AG10803 (cell line): ENCODE measurements at places on chromosomes 3 and 15.

DNA sequence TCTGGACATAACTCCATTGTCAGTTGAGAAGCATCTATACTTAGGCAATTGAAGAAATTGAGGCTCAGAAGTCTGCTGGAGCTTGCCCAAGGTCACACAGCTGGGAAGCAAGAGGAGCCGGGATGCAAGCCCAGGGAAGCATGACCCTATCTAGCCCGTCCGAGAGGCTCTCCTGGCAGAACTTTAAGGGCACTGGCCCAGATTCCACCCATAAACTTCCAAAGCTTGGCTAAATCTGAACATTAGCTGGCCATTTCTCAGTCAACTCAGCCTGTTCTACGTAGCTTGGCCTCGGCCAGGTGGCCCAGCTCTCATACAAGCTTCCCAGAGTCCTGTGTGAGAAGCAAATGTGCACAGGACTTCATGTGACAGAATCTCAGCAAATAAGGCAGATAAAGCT, 75.8 kb downstream of the LRIG1 start:
- no peak for DNase-seq

GRCh38 chr3:111813979-111814378, 45.1 kb upstream of the PHLDB2 start:
- no peak for DNase-seq

DNA sequence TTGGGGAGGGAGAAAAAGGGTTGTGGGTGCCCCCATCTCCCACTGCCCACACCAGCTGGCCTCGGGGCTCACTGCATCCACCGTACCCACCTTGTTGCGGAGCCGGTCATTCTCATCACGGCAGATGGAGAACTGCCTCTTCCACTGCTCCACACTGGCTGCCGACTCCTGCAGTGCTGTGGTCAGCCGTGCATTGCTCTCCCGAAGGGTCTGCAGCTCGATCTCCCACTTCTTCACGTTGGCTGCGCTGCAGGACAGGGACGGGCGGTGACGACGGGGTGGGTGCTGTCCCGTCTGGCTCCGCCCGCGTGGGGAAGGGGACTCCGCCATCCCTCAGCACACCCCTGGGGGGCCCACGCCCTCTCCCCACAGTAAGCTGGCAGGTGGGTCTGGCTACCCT, 45.1 kb downstream of the WHAMM start:
- DNase-seq = no peak

- no peak for DNase-seq
These were observed 133.6 kb upstream of the MRPL3 start for GRCh38 chr3:131636266-131636775.

- no peak for DNase-seq
These were observed 13.9 kb downstream of the PLXND1 start for GRCh38 chr3:129592381-129593131.

DNA sequence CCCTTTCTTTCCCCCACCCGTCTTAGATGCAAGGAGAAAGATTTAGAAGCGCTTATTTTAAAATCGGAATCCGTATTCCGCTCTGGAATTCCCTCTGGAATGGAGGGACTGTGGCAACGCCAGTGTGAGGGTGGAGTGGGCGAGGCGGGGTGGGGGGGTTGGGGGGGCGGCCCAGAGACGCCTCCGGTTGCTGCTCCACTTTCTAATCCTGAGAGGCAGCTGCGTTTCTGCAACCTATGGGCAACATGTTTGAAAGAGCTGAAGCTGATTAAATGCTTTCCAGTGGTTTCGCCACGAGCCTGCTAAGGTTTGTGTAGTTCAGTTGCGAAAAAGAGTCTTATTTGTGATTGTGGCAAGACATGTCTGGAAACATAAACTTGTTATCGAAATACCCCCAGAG, at the start of gene CCK:
CCK (minus strand) TSS at position 101 of the 400 bp plus-strand sequence. CDS start 2,555 bp downstream, outside the sequence.
- DNase-seq = no peak

DNA sequence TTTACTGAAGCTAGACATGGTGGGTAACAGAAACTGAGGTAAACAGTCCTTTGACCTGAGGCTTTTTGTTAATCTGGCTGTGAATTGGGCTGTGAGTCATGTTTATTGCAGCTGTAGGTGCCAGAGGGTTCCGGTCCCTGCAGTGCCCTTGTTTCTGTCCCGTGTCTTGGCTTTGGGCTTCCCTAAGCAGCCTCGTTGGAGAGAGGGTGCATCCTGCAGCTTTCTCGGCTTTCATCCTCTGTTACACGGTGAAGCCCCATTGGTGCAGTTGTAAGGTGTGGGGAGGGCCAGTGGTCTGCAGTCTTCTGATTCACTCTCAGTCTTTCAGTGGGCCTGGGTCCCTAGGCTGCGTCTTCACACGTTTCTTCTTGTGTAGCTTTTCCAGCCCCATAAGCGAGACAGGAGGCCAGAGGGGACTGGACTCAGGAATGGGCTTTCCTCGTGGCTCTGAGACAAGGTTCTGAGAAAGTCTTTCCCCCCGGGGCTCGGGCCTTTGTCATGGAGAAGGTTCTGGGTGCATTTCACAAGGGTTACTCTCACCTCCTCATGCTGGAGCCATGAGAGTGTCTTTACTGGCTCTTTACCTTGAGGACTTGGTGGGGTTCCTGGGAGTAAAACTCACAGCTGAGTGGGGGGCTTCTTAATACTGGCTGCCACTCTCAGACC, 33.1 kb downstream of the ASB7 start:
- DNase-seq = no peak

DNA sequence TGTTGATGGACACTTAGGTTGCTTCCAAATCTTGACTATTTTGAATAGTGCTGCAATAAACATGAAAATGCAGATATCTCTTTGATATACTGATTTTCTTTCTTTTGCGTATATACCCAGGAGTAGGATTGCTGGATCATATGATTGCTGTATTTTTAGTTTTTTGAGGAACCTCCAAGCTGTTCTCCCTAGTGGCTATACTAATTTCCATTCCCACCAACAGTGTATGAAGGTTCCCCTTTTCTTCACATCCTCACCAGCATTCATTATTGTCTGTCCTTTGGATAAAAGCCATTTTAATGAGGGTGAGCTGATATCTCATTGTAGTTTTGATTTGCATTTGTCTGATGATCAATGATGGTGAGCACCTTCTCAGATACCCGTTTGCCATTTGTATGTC, 12.5 kb downstream of the PATL2 start:
- DNase-seq = no peak

GRCh38 chr15:47570044-47570443, 147.3 kb upstream of the SEMA6D start:
- no peak for DNase-seq

GRCh38 chr15:67906382-67906781, 66.5 kb upstream of the RNU6-1 start:
- no peak for DNase-seq

DNA sequence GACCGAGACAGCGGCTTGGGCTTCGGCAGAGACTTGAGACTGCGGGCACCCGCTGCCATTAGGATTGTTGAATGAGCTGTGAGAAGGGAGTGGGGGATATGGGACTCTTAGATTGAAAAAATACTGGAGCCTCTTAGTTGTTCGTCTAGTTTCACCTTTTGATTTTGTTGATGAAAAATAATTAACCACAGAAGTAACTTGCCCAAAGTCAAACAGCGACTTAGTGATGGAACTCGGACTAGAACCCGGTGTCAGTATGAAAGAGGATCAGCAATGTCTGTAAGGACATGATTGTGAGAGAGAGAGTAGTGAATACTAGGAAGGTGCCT, 510 bp upstream of the GOLGB1 start:
- no peak for DNase-seq

DNA sequence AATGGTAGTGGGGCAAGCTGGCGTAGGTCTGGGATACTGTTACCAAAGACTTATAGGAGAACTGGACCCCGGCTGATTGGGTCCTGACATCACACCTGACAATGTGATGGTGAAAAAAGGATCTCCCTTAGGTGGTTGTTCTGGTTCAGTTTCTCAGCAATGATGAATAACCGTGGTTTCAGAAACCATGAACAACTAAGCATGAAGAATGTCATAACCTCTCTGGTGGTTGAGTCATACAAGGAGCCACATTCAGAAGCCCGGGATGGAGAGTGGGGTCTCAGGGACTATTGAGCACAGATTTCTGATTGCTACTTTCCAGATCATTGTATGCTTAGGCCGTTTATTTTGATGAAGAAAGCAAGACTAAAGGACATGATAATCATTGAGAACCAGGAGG, 17.4 kb downstream of the GPR160 start:
- peak; percentile 21 for DNase-seq

DNA sequence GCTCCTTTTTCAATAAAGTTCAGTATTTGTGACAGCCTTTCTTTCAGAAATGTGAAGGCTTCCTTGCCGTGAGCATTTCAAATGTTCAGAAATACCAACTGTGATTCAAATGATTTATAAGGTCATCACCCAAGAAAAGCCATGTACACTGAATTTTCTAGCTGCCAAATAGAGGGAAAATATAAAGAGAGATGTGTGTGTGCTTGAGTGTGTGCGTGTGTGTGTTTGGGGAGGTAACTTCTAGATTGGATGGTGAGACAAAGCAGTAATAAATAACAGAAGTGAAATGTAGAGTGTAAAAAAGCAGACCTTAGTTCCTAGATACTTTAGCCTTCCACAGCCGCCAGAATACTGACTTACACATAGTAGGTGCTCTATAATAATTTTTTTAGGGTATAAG, 577.4 kb downstream of the TBL1XR1 start:
- no peak for DNase-seq

GRCh38 chr3:73094951-73095350, 33.5 kb downstream of the EBLN2 start:
- DNase-seq = no peak

DNA sequence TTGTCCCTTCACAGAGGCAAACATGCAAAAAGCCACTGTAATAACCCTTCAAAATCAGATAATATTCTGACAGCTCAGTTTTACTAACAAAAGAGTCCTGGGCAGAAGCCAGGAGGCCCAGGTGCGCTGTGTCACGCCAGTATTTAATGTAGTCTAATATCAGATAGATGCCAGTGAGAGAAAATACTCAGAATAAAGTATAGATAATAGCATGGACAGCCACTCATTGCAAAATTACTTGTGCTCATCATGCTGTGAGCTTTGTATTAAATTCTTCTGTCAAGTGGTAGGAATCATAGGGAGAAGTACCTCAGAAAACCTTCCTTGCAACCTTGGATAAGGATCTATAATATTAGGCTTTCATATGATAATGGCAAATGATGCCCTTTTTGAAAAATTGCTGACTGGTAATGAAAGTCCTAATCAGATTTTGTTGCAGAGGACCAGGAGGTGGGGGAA, 1154.3 kb downstream of the ROBO1 start:
- DNase-seq = no peak

DNA sequence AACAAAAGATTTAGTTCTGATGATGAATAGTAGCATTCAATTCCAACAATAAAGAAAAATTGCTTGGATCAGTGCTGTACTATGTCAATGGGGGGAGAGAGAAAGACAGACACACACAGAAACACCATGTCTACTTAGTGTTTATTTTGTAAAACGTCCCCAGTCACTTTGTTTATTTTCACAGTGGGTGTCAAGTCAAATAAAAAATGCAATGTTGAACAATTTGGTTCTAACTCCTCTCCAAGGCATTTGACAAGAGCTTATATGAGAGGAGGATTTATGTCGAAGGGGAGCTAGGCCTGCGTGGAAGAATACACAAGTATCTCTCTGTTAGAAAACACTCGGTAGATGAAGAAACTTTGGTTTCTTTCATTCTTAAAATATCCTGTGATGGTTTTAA, 201.7 kb upstream of the SLC2A2 start:
- DNase-seq = no peak

- no peak for DNase-seq
These were observed 17.1 kb downstream of the CD80 start for GRCh38 chr3:119542168-119542767.

DNA sequence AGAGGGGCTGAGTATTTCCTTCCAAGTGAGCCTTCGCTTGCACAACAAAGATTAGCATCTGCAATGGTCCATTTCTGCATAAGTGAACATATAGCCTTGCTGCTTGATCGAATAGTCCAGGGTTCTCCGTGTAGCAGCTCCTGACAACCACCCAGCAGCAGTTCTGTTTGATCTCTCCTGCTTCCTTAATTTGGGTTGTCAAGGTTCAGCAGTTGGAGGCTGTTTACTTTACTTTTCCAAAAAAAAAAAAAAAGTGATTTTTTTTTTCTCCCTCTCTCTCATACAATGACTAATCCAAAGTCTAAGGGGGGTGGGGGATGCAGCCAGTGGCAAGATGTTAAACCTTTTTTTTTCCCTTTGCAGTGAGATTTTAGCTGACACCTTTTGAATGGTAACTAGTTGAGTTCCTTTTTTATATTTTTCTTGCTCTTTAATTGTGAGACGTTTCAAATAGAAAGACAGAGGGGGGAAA, 3.6 kb downstream of the FOXP1 start:
- peak; percentile 25 for DNase-seq

GRCh38 chr3:104460477-104461406, 906.0 kb upstream of the ALCAM start:
- DNase-seq = peak; percentile 83

GRCh38 chr3:169542331-169542751, 121.2 kb downstream of the MECOM start:
- DNase-seq = no peak

GRCh38 chr3:46661776-46662766, 31.4 kb downstream of the ALS2CL start:
- DNase-seq = no peak
